CD4-positive, alpha-beta T cell treated with Interleukin-4 for 4 hours (primary cell): ENCODE measurements at places on chromosomes 7 and 10.

GRCh38 chr7:108503112-108504026 lies 22.6 kb downstream of the PNPLA8 start:
- no peak for DNase-seq

GRCh38 chr7:101626069-101626671 lies 2.9 kb downstream of the MYL10 start:
- DNase-seq = no peak

DNA sequence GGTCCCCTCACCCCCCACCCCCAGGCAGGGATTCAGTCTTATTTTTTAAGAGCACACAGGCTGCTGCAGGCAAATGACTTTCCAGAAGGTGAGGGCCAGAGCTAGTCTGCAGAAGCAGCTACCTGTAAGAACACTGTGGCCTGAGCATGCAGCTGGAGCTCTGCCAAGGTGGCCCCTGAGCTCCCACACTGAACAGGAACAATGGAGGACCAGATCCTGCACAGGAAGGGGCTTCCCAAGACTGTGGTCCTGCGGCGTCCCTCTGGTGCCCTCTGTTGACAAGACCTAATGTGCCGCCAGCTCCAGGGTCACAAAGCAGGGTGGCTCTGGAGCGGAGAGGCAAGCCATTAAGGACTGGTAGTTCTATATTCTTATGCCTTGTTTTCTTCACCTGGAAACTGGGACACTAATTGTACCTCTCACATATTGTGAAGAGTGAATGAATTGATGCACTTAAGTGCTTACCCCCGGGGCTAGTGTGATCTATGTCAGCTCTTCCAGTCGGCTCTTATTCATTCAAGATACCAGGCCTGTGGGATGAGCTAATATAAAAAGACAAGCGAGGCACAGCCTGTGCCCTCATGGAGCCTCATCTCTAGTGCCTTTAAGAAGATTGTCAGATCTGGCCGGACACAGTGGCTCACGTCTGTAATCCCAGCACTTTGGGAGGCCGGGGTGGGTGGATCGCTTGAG lies 8.0 kb upstream of the BEND7 start:
- no peak for DNase-seq

GRCh38 chr10:72056932-72057751 lies 31.2 kb downstream of the SPOCK2 start:
- DNase-seq = no peak

- no peak for DNase-seq
Observed at GRCh38 chr7:40704172-40704571, 569.4 kb downstream of the SUGCT start.

- no peak for DNase-seq
Observed at GRCh38 chr7:129739427-129739826, 127.9 kb downstream of the NRF1 start.

GRCh38 chr10:79386637-79387465 lies 39.6 kb downstream of the PPIF start:
- DNase-seq = no peak

- DNase-seq = no peak
Observed at GRCh38 chr7:79598351-79598750, 144.9 kb upstream of the MAGI2 start.

- DNase-seq = no peak
Observed at GRCh38 chr7:122100021-122100420, 44.0 kb downstream of the AASS start.

GRCh38 chr7:15820319-15820718 lies 133.8 kb upstream of the MEOX2 start:
- no peak for DNase-seq

DNA sequence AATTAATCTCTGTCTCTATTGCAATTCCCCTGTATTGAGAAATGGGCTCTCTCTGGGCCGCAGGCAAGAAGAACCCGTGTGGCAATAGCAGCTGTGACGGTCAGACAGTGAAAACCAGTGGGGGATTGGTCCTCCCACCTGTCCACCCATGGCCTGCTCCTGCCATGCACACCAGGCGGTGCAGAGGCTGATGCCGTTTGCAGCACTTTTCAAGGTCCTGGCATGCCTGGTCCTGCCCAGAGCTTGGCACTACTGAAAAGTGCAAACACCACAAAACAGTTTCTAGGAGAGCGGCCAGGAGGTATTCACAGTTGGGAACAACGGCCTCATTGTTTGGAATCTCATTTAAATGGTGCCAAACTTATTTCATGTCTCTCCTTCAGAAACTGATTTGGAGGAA lies 41.5 kb downstream of the PSPH start:
- DNase-seq = no peak

DNA sequence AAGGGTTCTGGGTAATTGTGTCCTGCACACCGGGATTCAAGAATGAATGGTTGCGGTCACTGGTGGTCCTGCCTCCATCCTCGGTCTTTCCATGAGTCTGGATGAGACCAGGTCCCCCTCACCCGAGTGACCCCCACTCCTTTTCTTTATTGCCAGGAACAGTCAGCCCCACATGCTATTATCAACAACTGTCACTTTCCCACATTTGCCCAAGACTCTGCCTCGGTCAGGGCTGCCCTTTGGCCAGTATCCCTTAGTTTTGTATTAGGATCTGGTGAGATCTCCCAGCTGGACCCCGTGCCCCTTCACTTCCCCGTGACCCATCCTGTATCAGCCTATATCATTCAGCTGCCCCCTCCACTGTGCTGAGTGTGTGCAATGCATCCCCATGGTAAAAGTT lies 288.3 kb downstream of the ADARB2 start:
- DNase-seq = no peak

DNA sequence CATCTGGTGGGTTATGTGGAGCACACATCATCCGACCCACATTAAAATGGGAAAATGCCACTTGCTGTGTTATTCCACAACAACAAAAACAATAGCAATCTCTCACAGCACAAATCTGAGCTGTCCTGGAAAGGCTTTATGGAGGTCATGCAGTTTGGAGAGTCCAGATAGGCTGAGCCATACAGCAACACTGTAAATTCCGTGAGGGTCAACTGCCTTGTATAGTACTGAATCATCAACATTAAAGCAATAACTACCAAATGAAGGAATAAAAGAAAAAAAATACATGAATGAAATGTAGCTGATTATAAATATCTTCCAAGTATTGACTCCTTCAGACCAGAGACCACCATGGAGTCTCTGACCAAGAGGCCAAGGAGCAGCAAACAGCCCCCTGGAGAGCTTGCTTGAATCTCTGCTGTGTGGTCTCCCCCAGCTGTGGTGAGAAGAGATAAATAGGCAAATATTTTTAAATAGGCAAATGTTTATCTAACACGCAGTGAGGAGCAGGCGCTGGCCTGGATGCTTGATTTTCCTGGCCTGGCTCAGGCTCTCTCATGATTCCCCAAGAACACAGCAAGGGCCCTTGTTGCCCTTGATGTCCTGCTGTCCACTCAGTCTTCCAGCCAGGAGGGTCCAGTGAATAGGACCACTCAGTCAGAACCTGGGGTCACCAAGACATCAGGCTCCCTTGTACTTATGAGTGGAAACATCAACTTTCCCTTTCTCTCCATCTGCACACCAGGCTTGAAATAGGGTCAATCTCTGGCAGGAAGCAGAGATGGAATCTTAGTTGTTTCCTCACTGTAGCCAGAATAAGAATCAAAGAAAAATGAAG lies 1021.3 kb downstream of the XPNPEP1 start:
- DNase-seq = no peak

GRCh38 chr10:126042906-126043305 lies 146.5 kb downstream of the FANK1 start:
- peak; percentile 10 for DNase-seq

- no peak for DNase-seq
Observed at GRCh38 chr10:112203328-112204076, 19.9 kb upstream of the GPAM start.

- no peak for DNase-seq
Observed at GRCh38 chr7:12531784-12532183, 38.7 kb upstream of the SCIN start.

DNA sequence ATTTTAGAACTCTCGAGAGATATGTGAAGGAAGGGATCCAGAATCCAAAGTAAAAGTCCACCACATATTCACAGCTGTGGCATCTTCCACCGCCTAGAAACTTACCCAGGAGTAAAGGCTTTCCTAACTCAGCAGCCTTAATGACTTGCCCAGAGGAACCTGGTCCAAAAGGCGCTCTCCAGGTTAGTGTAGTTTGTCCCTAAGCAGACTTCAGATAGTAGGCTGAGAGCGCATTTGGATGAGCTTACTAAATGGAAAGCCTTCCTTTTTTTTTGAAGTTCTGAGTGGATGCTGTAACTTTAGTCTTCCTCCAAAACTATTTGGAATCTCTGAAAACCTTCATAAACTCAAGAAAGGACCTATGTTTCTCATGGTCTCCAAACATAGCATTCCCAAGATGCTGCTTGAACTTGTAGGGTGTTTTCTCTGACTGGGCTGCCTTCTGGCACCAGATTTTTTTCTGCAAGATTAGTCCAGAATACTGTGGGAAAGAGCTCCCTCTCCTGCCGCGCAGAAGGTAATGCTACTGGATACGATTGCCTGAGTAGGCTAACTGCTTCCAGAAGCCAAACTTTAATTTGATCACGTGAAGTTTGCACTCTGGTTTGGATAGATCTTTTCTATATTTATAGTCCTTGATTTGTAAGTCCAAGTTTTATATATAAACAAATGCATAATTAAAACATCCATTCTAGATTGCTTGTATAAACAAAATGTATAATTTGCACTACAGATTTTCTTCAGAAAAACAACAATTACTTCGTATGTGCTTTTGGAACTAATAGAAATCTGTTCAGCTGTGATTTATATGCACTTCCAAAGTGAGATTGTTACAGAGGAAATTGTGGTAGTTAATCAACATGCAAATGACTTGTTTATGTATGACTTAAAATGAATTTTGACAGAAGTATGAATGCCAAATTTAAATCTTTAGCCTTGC lies 19.6 kb upstream of the GPR37 start:
- no peak for DNase-seq

GRCh38 chr10:86362129-86362527 lies 4.5 kb downstream of the GRID1 start:
- DNase-seq = no peak

- DNase-seq = no peak
Observed at GRCh38 chr7:141001546-141001945, 13.2 kb downstream of the MRPS33 start.

GRCh38 chr7:14666304-14666703 lies 236.2 kb downstream of the DGKB start:
- no peak for DNase-seq

DNA sequence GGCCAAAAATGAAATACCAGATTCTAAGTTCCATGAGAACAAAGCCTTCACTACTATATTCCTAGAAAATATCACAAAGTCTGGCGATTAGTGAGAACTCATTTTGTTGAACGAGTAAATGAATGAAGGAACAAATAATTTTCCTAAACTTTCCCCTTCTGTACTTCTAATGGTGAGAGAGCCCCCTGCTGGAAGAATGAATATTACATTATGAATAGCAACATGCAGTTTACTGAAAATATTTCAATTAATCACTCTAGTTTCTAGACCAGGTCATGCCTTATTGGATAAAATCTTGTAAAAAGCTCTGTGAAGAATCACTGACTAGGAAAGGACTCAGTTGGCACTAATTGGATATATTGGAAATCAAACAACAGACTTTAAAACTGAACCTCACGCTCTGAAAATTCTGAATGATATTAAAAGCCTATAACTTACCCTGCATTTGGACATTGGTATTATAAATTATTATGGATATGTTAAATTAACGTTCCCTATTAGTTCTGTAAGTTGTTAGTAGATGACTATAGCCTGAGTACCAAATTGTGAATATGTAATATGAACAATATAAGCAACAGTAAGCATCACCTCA lies 32.4 kb upstream of the MTPN start:
- DNase-seq = peak; percentile 64

GRCh38 chr7:101754424-101755159 lies 62.8 kb upstream of the CUX1 start:
- no peak for DNase-seq

- DNase-seq = no peak
Observed at GRCh38 chr7:138864667-138865066, 66.7 kb upstream of the ATP6V0A4 start.

- no peak for DNase-seq
Observed at GRCh38 chr10:102120991-102121738, 997 bp upstream of the LDB1 start.

DNA sequence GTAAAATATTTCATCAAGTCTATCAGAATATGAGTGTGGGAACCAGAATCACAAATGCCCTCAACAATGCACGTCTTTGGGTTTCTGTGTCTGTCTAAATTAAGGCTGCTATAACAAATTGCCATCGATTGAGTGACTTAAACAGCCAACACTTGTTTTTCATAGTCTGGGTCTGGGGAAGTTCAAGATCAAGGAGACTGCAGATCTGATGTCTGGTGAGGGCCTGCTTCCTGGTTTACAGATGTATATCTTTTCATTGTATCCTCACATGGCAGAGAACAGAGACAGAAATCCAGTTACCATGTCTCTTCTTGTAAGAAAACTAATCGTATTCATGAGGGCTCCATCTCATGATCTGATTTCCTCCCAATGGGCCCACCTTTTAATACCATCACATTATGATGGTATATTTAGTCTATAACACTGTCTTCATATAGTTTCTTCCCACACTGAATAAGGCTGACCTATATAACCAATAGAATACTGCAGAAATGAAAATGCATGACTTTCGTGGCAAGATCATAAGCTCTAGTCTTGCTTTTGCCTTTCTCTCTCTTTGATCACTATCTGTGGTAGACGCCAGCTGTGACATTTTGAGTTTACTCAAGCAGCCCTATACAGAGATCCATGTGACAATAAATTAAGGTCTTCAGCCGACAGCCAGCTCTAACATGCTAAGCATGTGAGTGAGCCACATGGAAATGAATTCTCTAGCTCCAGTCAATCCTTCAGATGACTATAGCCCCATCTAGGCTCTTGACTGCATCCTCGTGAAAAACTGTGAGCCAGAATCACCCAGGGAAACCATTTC lies 51.9 kb downstream of the THSD7A start:
- DNase-seq = no peak

GRCh38 chr10:32057036-32057372 lies 779 bp upstream of the KIF5B start:
- no peak for DNase-seq
